ENCODE measurements at places on chromosomes 7 and 10. TPM values are rescaled to one million over a fixed set of nuclear protein-coding genes. Genes with fewer than 3 reads are reported as not detected.

DNA sequence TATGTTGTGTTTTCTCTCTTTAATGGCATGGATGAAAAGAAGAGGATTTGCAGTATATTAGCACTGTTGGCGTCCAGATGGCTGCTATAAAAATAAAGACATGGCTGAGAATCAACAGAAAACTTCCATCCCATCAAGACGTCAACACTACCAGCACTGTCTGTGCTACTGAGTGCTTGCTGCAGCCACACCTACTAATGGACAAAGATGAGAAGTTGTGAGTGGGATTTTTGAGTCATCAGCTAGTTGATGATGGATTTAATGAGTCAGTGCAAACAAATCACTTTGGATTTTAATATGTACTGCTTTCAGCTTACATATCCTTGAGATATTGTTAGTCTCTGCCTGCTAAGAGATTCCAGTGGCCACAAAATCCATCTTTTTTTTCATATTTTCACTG is 631.0 kb upstream of the ANKRD30A start:
- DNase-seq: no peak
- H3K4me3 ChIP-seq: no peak overlapping the region
- H3K4me1 ChIP-seq: no peaks in the 10 kb centered on the region

- H3K4me1 ChIP-seq: no peaks in the 10 kb centered on the region
- H3K27me3 ChIP-seq: no peaks in the 10 kb centered on the region
- no peak overlapping the region for H3K27ac ChIP-seq
Measured at GRCh38 chr7:142887282-142888015, 1.9 kb upstream of the TRPV6 start.

DNA sequence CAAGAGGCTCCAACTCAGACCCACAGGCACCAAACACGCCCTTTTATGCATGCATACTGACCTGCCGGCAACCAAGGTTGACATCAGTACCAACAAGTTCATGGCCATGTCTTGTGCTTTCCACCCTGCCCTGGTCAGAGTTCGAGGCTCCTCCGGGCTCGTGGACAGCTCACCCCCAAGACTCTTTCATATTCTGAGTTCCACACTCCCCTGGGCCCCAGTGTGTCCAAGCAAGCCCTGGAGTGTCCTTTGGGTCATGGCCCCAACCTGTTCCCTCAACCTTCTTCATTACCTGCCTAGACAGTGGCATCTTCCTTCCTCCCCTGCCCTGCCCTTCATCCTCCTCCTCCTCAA is 40.5 kb downstream of the HIF1AN start:
- H3K27me3 ChIP-seq: peaks cover 6% of the 10 kb centered on the region
- no peaks in the 10 kb centered on the region for H3K4me1 ChIP-seq
- no peaks in the 10 kb centered on the region for H3K36me3 ChIP-seq
- H3K27ac ChIP-seq: no peak overlapping the region
- no peak for DNase-seq

DNA sequence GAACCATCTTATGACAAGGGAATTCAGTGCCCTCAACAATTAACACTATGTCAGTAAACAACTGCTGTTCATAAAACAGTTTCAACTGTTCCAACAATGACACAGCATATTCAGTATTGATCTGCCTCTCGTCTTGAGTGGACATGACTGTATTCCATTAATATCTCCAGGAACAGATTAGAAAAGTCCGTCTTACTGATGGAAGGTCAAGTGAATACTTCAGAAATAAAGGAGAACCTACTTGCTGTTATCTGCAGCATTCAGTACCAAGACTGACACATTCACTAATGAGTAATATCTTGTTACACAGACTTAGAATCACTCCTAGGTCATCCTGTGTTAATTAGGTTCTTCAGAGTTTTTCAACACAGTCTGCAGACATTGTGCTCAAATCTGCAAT is 12.1 kb downstream of the KBTBD2 start:
- no peaks in the 10 kb centered on the region for H3K4me1 ChIP-seq
- peaks cover 5% of the 10 kb centered on the region for H3K36me3 ChIP-seq
- DNase-seq: no peak
- no peak overlapping the region for H3K4me3 ChIP-seq

- no peak overlapping the region for H3K4me3 ChIP-seq
- no peak for DNase-seq
- no peak overlapping the region for H3K27ac ChIP-seq
- peaks cover 18% of the 10 kb centered on the region for H3K4me1 ChIP-seq
Measured at GRCh38 chr10:101778781-101779543, 3.0 kb upstream of the FGF8 start.

GRCh38 chr7:39761449-39761848 is 138.1 kb downstream of the RALA start:
- no peaks in the 10 kb centered on the region for H3K27me3 ChIP-seq
- no peaks in the 10 kb centered on the region for H3K36me3 ChIP-seq
- no peak for DNase-seq
- no peak overlapping the region for H3K4me3 ChIP-seq
- H3K4me1 ChIP-seq: peaks cover 6% of the 10 kb centered on the region
- no peak overlapping the region for H3K27ac ChIP-seq

DNA sequence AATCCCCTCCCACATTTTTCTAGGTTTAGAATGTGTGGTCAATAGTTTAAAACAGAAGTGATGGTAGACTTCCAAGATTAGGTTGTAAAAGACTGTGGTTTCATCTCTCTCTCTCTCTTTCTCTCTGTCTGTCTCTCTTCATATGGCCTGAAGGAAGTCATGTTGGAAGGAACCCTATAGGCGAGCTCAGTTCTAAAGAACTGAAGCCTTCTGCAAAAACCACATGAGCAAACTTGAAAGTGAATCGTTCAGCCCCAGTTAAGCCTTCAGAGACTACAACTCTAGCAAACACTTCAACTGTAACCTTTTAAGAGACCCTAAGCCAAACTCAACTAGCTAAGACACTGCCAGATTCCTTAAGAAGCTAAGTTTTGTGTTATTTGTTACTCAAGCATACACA is 707.5 kb upstream of the LRRTM3 start:
- no peak for DNase-seq
- no peaks in the 10 kb centered on the region for H3K4me1 ChIP-seq
- H3K27ac ChIP-seq: no peak overlapping the region

- peaks cover 4% of the 10 kb centered on the region for H3K4me1 ChIP-seq
- H3K27me3 ChIP-seq: peaks cover 87% of the 10 kb centered on the region
- H3K4me3 ChIP-seq: no peak overlapping the region
- H3K36me3 ChIP-seq: no peaks in the 10 kb centered on the region
Measured at GRCh38 chr7:128915271-128915819, 4.8 kb upstream of the KCP start.

- no peak overlapping the region for H3K4me3 ChIP-seq
- H3K36me3 ChIP-seq: no peaks in the 10 kb centered on the region
- no peak for DNase-seq
- peaks cover 13% of the 10 kb centered on the region for H3K4me1 ChIP-seq
- no peaks in the 10 kb centered on the region for H3K27me3 ChIP-seq
- no peak overlapping the region for H3K27ac ChIP-seq
Measured at GRCh38 chr10:11003679-11004078, 14.0 kb upstream of the CELF2 start.

- DNase-seq: no peak
- H3K4me3 ChIP-seq: no peak overlapping the region
- no peaks in the 10 kb centered on the region for H3K4me1 ChIP-seq
Measured at GRCh38 chr7:16803125-16803524, 1.7 kb downstream of the AGR2 start.

GRCh38 chr7:17103170-17103569 is 195.3 kb upstream of the AHR start:
- no peaks in the 10 kb centered on the region for H3K27me3 ChIP-seq
- no peak overlapping the region for H3K4me3 ChIP-seq
- H3K36me3 ChIP-seq: no peaks in the 10 kb centered on the region
- no peak overlapping the region for H3K27ac ChIP-seq
- no peaks in the 10 kb centered on the region for H3K4me1 ChIP-seq
- DNase-seq: no peak

- peaks cover 46% of the 10 kb centered on the region for H3K27me3 ChIP-seq
- no peak within 1 kb of the TSS for H3K27ac ChIP-seq
- peaks cover 14% of the 10 kb centered on the region for H3K4me1 ChIP-seq
- peak within 1 kb of the TSS; percentile 46 for H3K4me3 ChIP-seq
- peak; percentile 46 for DNase-seq
Measured at GRCh38 chr10:114043532-114044246, at the start of gene ADRB1. Gene ADRB1, plus strand, starts transcription at chr10:114043866. Its CDS starts 267 bp downstream, at chr10:114044133.

- H3K36me3 ChIP-seq: no peaks in the 10 kb centered on the region
- H3K27ac ChIP-seq: no peak overlapping the region
- no peak for DNase-seq
- no peak overlapping the region for H3K4me3 ChIP-seq
- H3K4me1 ChIP-seq: no peaks in the 10 kb centered on the region
- no peaks in the 10 kb centered on the region for H3K27me3 ChIP-seq
Measured at GRCh38 chr10:131273476-131273875, 38.0 kb downstream of the TCERG1L start.

GRCh38 chr10:8437896-8438295 is 383.4 kb downstream of the GATA3 start:
- H3K4me3 ChIP-seq: no peak overlapping the region
- H3K4me1 ChIP-seq: peaks cover 26% of the 10 kb centered on the region
- H3K27me3 ChIP-seq: no peaks in the 10 kb centered on the region
- no peaks in the 10 kb centered on the region for H3K36me3 ChIP-seq
- H3K27ac ChIP-seq: no peak overlapping the region

GRCh38 chr10:28666751-28667467 is 10.4 kb upstream of the BAMBI start:
- H3K36me3 ChIP-seq: no peaks in the 10 kb centered on the region
- peaks cover 41% of the 10 kb centered on the region for H3K27me3 ChIP-seq
- no peak for DNase-seq
- H3K4me3 ChIP-seq: no peak overlapping the region
- no peaks in the 10 kb centered on the region for H3K4me1 ChIP-seq

- no peaks in the 10 kb centered on the region for H3K36me3 ChIP-seq
- no peak for DNase-seq
- H3K27ac ChIP-seq: no peak overlapping the region
Measured at GRCh38 chr7:70171369-70171920, 573.2 kb downstream of the AUTS2 start.

- peak; percentile 6 for DNase-seq
- no peak overlapping the region for H3K27ac ChIP-seq
- H3K27me3 ChIP-seq: peaks cover 34% of the 10 kb centered on the region
- peak overlapping the region; percentile 47 for H3K4me3 ChIP-seq
- no peaks in the 10 kb centered on the region for H3K36me3 ChIP-seq
Measured at GRCh38 chr7:20330928-20331909, 519 bp downstream of the ITGB8 start.

- no peaks in the 10 kb centered on the region for H3K4me1 ChIP-seq
- no peaks in the 10 kb centered on the region for H3K36me3 ChIP-seq
- no peak overlapping the region for H3K4me3 ChIP-seq
- DNase-seq: no peak
- no peak overlapping the region for H3K27ac ChIP-seq
- H3K27me3 ChIP-seq: no peaks in the 10 kb centered on the region
Measured at GRCh38 chr7:65931685-65932084, 50.3 kb downstream of the GUSB start.

- DNase-seq: no peak
- H3K27ac ChIP-seq: peak overlapping the region; percentile 94
- H3K4me1 ChIP-seq: peaks cover 11% of the 10 kb centered on the region
- H3K4me3 ChIP-seq: peak overlapping the region; percentile 87
- no peaks in the 10 kb centered on the region for H3K27me3 ChIP-seq
Measured at GRCh38 chr7:77697535-77697831, 1.2 kb downstream of the RSBN1L start.

Gene HTR5A
- total RNA-seq: 0.85 TPM

Gene PNLIPRP3
- total RNA-seq: not detected

Gene BUD23
- 43.4 TPM for total RNA-seq

Gene OPN4
- total RNA-seq: under 0.01 TPM

Gene VWC2
- 0.05 TPM for total RNA-seq

Gene ZNF804B
- not detected for total RNA-seq

Gene CYP2W1
- 0.09 TPM for total RNA-seq
